ENCODE measurements at places on chromosomes 1 and 21.

GRCh38 chr1:183920651-183921050 is 115.7 kb downstream of the RGL1 start:
- DNase-seq: no peak

GRCh38 chr1:198575292-198575691 is 34.8 kb upstream of the ATP6V1G3 start:
- no peak for DNase-seq

- DNase-seq: no peak
Observed at GRCh38 chr1:222167896-222168295, 380.0 kb downstream of the HHIPL2 start.

GRCh38 chr1:186286615-186287315 is 88.3 kb downstream of the TPR start:
- DNase-seq: no peak

- DNase-seq: no peak
Observed at GRCh38 chr1:9877962-9878361, 32.1 kb downstream of the CTNNBIP1 start.

- no peak for DNase-seq
Observed at GRCh38 chr21:40425981-40426380, 421.0 kb downstream of the DSCAM start.

DNA sequence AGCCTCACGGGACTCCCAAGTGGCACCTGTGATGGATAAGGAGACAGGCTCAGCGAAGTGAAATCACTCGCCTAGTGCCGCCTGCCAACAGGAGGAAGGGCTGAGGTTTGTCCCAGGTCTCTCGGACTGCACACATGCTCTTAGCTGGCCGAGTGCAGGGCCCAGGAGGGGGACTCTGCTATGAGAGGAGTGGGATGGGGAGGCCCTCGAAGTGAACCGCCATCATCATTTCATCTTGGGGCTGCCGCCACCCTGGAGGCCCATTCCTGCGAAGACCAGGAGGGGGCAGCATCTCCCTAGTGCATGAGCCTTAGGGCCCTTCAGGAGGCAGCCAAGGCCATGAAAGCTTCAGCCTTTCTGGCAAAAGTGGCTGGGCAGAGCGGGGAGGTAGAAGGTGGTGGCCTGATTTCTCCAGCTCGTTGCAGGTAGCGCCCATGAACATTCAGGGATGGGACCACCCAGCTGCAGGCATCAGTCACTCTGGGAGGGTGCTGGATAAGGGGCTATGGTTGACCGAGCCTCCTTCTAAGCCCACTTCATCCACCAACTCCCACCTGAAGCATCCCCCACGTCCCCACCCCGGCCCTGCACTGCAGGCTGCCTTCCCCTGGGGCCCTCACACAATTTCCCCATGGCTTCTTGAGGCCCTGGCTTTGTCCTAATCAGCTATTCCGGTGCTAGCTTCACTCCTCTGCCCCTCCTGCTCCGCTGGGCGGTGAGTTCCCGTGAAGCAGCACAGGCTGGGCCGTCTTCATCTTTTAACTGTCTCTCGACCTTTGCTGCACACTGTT is 17.2 kb upstream of the RASSF5 start:
- peak; percentile 69 for DNase-seq

GRCh38 chr1:11868331-11868980 is 9.7 kb upstream of the NPPB start:
- DNase-seq: no peak

DNA sequence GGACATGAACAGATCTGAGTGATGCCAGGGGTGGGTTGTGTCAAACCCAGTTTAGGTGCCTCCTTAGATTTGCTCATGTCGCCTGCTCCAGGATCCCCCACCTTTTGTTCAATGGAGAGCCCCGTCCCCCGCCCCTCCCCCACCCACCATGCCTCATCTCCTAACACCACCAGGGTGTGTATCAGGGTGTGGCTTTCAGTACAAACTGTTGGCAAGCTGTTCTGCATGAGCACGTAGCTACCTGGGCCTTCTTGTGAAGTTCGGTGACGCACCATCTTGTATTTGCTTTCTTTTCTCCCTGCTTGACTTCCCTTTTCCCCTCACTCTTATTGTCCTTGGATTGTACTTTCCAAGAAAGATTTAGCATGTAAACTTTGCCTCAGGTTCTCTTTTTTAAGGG is 94.8 kb downstream of the EBNA1BP2 start:
- DNase-seq: no peak

DNA sequence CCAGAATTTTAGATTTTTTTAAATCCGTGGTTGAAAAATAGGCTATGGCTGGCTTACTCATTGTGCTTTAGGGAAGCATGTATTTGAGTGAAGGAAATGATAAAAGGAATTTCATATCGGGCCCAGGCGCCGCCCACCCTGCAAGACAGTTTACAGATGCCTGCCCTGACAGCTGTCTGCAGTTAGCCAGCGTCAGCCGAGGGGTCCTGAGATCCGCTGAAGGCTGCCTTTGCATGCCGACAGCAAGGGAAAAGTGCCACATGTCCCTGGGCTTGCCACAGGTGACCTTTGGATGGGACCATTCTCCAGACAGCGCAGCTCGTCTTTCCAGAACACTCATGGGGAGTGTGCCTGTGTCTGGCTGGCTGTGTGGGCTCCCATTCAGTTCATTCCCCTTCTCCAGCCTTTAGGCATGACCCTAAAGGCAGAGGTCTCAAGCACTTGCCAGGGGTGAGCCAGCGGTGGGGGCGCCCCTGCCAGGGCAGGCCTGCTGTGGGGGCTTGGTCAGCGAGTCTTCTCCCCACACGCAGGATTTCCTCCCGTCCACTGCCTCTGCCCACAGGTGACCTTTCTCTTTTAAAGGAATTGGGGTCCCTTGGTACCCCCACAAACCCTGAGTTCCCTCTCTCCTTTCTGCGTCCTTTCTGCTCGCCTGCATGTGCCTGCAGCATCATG is 46.1 kb upstream of the TRAPPC10 start:
- no peak for DNase-seq

- no peak for DNase-seq
Observed at GRCh38 chr1:27596261-27596660, 7.7 kb downstream of the AHDC1 start.

DNA sequence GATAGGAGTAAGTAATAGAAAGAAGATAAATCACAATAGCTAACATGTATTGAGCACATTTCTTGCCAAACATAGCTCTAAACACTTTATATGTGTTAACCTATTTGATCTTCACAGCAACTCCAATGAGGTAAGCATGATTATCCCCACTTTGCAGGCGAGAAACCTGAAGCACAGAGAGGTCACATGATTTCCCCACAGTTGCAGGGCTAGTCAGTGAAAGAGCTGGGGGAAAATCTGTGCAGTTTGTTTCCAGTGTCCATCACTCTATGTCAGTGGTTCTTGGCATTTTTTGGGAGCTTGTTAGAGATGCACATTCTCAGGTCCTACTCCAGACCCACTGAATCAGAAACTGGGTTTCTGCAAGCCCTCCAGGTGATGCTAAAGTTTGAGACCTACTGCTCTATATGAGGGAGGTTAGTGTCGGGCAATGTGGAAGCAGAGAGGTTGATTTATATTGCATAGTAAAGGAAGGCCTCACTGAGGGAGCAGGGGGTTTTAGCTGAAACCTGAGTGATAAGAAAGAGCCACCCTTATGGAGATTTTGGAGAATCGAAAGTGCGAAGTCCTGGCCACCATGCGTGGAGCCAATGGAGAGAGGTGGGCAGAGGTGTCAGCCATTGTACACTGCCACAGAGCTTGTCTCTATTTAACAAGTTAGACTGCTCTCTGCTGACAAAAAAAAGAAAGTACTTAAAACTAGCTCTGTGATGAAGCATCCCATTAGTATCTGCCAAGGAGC is 20.9 kb downstream of the MCOLN3 start:
- no peak for DNase-seq
